ENCODE measurements at places on chromosomes 12 and 14.

- DNase-seq: no peak
Measured at GRCh38 chr12:132921685-132922084, 34.3 kb upstream of the CHFR start.

DNA sequence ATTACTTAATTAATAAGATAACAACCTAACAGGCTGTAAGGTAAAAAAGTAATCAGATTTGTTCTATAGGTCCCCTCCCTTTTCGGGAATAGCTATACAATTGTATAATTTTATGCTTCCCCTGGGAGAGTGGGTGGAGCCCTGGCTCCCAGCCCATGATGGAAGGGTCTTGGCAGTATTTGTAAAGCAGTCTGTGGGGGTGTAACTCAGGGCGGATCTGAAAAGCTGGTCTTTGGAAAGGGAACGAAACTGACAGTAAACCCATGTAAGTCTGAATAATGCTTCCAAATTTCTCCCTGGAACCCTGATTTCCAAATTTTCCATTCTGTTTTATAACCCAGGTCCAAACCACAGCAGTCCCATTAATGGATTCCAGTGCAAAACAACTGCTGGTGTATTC lies 110.4 kb downstream of the DAD1 start:
- DNase-seq: no peak

GRCh38 chr12:105084251-105085250 lies at the start of gene ALDH1L2:
Gene ALDH1L2 (minus strand): TSS chr12:105084458. CDS start chr12:105084436, 22 bp downstream.
- peak; percentile 2 for DNase-seq

- no peak for DNase-seq
Measured at GRCh38 chr14:42533476-42533875, 926.8 kb downstream of the LRFN5 start.

GRCh38 chr12:31220633-31221550 lies 105.1 kb downstream of the SINHCAF start:
- DNase-seq: no peak

DNA sequence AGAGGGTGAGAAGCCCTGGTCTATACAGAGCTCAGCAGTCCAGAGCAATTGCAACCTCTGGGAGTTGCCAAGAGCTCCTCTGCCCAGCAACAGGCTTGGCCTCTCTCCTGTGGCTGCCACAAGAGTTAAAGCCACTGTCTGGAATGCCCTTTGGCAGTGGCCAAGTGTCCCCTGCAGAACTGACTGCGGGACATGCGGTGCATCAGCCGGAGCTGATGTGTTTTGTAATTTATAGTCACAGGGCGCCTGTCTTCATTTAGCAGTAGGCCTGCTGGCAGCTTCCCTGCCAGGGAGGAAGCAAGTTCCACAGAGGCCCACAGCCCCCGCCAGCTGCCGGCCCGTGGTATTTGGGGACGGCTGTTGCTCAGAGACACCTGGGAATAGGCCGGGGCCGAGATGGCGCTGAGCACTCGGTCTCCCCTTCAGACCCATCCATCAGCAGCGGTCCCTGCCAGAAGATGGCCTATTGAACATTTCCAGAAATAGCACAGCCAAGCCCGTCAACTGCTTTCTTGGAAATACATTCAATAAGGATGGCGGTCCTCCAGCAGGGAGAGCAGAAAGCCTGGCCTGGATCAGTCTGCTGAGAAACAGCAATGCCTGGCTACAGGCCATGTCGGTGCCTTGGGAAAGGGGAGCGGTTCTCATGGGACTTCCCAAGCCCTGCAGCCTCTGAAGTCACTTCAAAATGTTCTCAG lies 217.4 kb downstream of the CRADD start:
- no peak for DNase-seq

DNA sequence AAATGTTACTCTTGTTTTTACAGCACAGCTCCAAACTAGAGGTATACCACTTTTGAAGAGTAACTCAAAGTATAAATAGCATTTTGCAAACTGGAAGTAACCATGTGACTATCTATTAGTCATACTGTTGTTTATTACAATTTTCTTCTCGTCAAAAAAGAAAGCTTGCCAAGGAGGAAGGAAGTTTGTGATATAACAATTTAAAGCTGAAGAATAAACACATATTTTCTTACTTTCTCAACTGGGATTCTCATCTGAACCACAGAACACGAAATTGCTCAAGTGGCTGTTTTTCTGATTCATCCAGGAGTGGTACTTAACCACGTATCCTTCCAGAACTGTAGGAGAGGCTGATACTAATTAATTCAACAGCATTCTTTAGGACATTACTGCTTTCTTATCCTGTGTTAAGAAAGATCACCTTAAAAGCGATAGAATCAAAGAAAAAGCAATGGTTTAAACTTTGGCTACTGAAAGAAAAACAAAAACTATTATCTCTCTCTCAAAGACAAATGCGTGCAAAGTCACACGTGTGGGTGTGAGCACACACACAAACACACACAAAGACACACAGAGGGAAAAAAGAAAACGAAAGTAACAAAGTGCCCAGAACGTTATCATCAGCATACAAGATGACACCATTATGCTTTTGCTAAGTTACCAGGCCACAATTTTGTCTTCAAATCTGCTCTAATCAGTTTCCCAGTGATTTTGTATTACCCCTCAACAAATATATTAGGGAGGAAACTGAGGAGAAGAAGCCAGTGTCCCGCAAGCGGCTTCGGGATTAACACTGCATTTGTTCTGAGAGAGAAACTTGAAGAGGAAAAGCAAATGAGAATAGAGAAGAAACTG lies at the start of gene CLEC2B:
Gene CLEC2B, minus strand, starts transcription at position 48 of the 855 bp plus-strand sequence.
- no peak for DNase-seq

GRCh38 chr14:28751467-28752058 lies 15.0 kb upstream of the FOXG1 start:
- DNase-seq: no peak

DNA sequence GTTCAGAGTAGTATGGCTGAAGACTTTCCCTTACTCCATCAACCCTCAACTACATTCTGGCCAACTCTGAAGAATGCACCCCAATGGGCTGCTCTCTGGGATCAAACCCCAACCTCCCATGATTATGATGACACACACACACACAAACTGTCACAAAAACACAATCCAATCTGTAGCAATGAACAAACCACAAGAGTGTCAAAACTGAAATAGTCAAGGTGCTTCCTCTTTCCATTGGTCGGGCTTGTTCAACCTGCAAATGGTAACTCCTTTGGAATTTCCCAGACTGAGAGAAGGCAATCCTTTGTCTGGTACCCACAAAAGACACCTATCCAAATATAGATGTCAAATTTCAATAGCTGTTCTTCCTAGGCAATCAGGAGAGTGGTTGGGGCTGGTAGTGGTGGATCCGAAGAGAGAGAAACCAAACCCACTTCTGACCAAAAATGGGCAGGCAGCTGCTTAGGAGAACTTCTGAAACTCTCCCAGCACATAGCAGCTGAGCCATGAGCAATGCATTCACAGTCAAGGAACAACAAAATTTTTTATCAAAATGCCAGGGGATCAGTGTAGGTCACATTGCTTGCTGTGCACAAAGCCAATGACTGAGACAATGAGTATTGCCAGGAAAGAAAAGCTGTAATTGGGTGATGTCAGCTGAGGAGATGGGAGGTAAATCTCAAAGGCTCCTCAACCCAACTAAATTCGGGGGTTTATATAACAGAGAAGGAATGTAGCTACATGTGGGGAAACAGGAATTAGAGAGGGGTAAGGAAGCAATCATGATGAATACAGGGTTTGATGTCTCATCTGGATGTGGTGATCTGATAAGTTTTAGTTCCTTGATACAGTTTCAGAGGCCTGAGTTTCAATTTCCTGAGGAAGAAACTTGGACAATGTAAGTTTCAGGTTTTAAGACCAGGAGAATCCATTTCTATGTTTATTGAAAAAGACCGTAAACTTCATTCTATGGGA lies 191.4 kb downstream of the KITLG start:
- no peak for DNase-seq

DNA sequence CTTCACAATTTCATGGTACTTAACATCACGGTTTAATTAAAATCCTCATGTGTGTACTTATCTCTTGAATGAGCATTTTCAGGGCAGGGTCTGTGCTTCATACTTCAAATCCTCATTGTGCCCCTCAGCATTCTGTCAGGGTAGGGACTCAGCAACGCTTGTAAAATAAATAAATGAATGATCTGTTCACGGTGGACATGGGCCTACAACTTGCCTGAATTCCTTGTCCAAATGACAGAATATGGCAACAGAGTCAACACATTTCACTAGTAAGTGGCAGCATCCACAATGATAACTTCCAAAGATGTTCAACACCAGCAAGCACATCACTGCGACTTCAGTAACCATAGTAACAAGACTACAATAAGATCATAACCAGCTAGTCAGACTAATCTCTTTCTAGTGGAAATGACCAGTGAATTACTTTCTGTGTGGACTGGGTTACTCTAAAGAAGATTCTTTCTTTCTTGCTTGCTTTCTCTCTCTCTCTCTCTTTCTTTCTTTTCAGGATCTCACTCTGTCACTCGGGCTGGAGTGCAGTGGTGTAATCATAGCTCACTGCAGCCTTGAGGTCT lies 14.5 kb upstream of the GNPTAB start:
- no peak for DNase-seq

DNA sequence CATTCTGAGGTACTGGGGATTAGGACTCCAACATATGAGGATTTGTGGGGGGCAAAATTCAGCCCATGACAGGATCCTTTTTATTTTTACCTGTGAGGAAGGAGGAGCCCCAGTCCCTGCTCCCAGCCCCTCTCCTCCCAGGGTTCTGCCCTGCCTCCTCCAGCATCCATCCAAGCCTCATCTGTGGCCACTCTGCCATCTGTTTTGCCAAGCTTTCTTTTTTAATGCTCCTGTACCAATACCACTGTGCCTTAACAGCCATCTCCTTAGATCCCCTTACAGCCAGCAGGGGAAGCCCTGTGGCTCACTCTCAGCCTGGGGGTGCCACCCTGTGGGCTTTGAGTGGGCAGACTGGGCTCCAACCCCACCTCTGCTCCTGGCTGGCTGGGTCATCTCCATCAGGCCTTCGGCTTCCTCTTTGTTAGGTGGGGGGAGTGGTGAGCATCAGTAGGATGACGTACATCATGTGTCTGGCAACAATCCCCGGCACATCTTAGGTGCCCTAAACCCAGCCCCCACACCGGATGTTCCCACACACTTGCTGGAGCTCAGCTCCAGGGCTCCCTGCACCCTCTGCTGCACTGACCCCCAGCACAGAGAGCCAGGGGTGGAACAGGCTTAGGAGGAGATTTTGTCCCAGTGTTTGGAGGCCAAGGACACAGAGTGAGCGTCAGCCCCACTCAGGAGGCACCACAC lies 40.2 kb downstream of the CYP46A1 start:
- DNase-seq: no peak

GRCh38 chr14:103016071-103016470 lies 41.3 kb downstream of the CDC42BPB start:
- DNase-seq: no peak

DNA sequence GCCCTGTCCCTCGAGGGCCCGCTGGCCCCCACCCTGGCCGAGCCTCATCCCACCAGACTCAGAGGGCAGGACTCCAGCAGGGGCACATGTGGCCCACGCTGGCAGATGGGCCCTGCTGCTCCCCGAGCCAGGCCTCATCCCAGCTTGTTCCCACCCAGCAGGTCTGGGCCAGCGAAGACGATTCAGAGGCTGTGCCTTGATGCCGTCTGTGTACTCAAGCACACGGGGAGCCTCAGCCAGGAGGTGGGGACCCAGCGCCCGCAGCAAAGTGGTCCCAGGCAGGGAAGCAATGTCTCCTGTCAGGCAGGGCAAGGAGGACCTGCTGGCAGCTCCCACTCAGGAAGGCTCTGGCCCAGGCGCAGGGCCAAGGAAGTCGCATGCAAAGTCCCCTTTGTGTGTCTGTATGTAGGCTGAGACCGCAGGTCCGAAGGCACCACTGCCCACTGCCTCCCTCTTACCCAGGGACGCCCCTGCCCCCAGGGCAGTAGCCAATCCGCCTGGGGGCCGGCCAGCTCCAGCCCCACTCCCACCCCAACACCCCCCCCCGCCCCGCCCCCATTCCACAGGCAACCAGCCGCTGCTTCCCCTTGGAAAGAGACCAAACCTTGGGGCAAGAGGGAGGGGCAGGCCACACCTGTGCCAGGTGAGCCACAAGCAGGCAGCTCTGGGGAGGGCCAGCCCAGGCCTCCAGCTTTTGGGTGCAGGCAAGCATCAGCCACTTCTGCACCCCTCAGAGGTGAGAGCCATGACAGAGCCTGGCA lies 9.4 kb downstream of the DEGS2 start:
- DNase-seq: no peak

DNA sequence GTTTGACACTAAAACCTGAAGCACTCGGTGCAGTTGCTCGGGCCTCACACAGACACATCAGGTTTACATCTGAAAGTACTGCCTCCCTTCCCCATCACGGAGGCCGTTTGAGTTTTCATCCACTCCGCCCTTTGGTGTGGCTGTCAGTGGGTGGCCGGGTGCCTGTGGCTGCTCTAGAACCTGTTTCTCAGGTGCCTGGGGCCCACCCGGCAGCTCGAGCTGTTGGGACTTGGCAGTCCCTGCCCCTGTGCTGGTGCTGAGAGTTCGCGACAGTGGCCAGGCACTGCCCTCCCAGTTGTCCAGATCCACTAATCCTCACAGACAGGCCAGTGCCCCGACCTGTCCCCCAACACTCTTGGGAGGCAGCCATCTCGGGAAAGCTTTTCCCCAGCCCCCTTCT lies 22.4 kb downstream of the XRCC3 start:
- no peak for DNase-seq

GRCh38 chr12:45914090-45914489 lies 76.3 kb downstream of the SCAF11 start:
- DNase-seq: no peak

GRCh38 chr14:24136684-24137528 lies 912 bp downstream of the PSME1 start:
- no peak for DNase-seq

- no peak for DNase-seq
Measured at GRCh38 chr14:85190251-85190650, 339.7 kb upstream of the FLRT2 start.

DNA sequence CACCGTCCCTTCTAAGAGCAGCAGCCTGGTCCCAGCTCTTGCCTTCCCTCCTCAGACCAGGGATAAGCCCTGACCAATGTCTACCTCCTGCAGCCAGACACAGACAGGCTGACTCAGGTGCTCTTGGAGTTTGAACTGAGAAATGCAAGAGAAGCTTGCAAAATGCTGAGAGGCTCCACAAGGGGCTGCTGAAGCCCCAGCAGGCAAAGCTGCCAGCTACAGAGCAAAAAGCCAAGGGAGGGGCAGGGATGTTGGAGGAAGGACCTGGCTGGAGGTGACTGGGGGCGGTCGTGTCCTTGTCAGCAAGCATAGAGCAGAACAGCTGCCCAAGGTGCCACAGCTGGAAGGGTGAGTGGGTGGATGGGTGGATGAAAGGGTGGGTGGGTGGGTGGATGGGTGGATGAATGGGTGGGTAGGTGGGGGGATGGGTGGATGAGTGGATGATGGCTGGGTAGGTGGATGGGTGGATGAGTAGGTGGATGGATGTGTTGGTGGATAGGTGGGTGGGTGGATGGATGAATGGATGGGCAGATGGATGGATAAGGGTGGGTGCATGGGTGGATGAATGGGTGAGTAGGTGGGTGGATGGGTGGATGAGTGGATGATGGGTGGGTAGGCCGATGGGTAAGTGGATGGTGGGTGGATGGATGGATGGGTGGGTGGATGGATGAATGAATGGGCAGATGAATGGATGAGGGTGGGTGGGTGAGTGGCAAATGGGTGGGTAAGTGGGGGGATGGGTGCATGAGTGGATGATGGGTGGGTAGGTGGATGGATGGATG lies 4.0 kb upstream of the INF2 start:
- no peak for DNase-seq

- no peak for DNase-seq
Measured at GRCh38 chr14:36455241-36455627, 64.8 kb downstream of the NKX2-1 start.

- DNase-seq: no peak
Measured at GRCh38 chr12:79659961-79660431, 30.8 kb downstream of the PAWR start.
